ENCODE measurements at places on chromosomes 6 and 20. TPM values are rescaled to one million over a fixed set of nuclear protein-coding genes. Genes with fewer than 3 reads are reported as not detected.

- H3K27me3 ChIP-seq: no peaks in the 10 kb centered on the region
- H3K27ac ChIP-seq: no peak overlapping the region
- H3K4me1 ChIP-seq: no peaks in the 10 kb centered on the region
- H3K4me3 ChIP-seq: no peak overlapping the region
Observed at GRCh38 chr20:3864518-3864917, 17.9 kb downstream of the MAVS start.

- peak overlapping the region; percentile 38 for H3K27ac ChIP-seq
- peak overlapping the region; percentile 60 for H3K4me3 ChIP-seq
- peaks cover 62% of the 10 kb centered on the region for H3K4me1 ChIP-seq
- no peaks in the 10 kb centered on the region for H3K36me3 ChIP-seq
- no peaks in the 10 kb centered on the region for H3K27me3 ChIP-seq
- DNase-seq: no peak
Observed at GRCh38 chr20:48823960-48824498, 3.8 kb downstream of the PREX1 start.

Gene ERVFRD-1
- 0.33 TPM for polyA plus RNA-seq

Gene ADGB
- not detected for polyA plus RNA-seq

DNA sequence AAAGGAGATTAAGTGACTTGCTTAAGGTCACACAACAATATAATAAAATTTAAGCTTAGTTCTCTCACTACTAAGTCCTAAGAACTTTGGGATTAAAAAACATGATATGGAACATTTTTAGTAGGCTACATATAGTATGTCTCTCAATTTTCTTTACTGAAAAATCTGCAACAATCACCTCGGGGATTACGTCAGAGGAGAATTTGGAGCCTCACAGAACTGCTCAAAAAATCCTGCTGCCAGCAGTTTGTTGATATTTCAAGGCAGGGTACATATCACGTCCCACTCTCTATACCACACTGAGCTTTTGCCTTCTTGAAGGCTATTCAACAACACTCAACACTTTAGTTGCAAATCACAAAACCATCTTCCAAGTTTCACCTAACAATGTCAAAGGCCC is 561.6 kb upstream of the BTBD3 start:
- H3K27me3 ChIP-seq: no peaks in the 10 kb centered on the region
- no peaks in the 10 kb centered on the region for H3K36me3 ChIP-seq
- H3K4me3 ChIP-seq: no peak overlapping the region
- no peak overlapping the region for H3K27ac ChIP-seq
- DNase-seq: no peak

DNA sequence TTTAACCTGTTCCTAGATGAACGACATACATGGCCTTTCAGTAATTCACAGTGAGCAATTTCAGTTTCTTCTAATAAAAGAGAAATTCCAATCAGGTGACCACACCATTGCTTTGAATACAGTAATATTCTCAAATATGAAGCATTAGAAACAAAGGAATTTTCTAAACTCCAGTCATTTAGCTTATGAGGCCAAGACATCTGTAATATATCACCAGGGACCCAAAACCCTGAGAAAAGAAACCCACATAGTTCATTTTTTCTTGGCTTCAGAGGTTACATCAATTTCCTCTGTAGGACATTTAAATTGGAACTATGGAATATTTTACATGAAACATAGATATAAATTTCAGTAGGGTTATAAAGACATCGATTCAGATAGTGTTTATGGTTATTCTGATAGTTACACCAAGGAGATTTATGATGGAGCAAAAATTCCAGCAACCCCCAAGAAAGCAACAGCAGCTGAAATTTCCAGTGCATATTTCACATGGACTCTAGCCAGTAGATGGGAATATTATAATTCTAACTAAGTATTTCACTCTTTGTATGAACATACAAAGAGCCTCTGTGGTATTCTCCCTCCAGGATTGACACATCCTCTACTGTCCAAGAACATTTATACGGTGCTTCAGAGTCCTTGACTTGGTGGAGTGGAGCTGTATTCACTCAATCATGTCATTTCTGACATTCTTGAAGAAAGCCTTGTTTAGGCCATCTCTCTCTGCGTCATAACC is 82.9 kb downstream of the ADGRG6 start:
- no peak overlapping the region for H3K27ac ChIP-seq
- no peaks in the 10 kb centered on the region for H3K4me1 ChIP-seq
- no peak overlapping the region for H3K4me3 ChIP-seq
- no peaks in the 10 kb centered on the region for H3K27me3 ChIP-seq

Gene CCR6
- 0.93 TPM for polyA plus RNA-seq

DNA sequence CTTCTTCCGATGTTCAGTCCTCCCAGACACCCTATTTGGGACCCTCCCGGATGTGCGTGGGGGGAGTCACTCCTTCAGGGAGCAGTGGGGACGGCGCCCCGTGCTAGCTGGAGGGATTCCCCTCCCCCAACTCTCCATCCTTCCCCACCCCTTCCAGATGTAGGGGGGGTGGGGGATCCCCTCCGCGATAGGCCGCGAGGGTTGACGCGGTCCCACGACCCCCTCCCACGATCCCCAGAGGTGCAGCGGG is 548 bp downstream of the GNL1 start:
- H3K36me3 ChIP-seq: no peaks in the 10 kb centered on the region
- H3K27me3 ChIP-seq: no peaks in the 10 kb centered on the region
- peak overlapping the region; percentile 97 for H3K27ac ChIP-seq
- peaks cover 8% of the 10 kb centered on the region for H3K4me1 ChIP-seq
- H3K4me3 ChIP-seq: peak overlapping the region; percentile 97

Gene SYNDIG1
- not detected for polyA plus RNA-seq

Gene AGPAT4
- polyA plus RNA-seq: 1.1 TPM

GRCh38 chr6:160051390-160051789 is 70.2 kb upstream of the SLC22A1 start:
- H3K27me3 ChIP-seq: no peaks in the 10 kb centered on the region
- DNase-seq: no peak
- no peak overlapping the region for H3K27ac ChIP-seq
- H3K36me3 ChIP-seq: peaks cover 16% of the 10 kb centered on the region

DNA sequence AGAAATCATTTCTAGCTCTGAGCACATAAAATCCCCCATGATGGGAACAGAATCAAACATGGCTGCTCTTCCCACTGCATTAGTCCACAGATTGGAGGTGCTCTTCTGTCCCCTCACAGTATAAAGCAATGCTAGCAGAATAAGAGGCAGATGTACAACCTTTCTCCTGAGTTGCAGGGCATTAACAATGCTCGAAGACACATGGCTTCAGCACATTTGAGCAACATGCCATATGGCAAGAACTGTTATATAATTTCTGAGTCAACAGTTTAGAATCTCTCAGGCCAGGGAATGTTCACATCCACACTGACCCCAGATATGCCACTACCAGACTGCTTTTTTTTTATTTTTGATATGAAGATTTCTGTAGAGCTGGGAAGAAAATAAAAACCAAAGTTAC is 119.6 kb downstream of the KIF13A start:
- H3K27ac ChIP-seq: no peak overlapping the region
- DNase-seq: no peak
- H3K27me3 ChIP-seq: no peaks in the 10 kb centered on the region

- H3K27me3 ChIP-seq: no peaks in the 10 kb centered on the region
- DNase-seq: no peak
- H3K4me3 ChIP-seq: no peak overlapping the region
- H3K36me3 ChIP-seq: no peaks in the 10 kb centered on the region
- H3K4me1 ChIP-seq: no peaks in the 10 kb centered on the region
Observed at GRCh38 chr6:44504301-44504791, 116.8 kb downstream of the CDC5L start.

Gene GPR6
- polyA plus RNA-seq: not detected

- no peaks in the 10 kb centered on the region for H3K36me3 ChIP-seq
- peak overlapping the region; percentile 76 for H3K27ac ChIP-seq
- peak overlapping the region; percentile 82 for H3K4me3 ChIP-seq
- H3K27me3 ChIP-seq: no peaks in the 10 kb centered on the region
- DNase-seq: peak; percentile 83
- peaks cover 30% of the 10 kb centered on the region for H3K4me1 ChIP-seq
Observed at GRCh38 chr6:26183581-26184366, 96.5 kb downstream of the HFE start.

Gene CAPN11
- polyA plus RNA-seq: not detected

Gene EDEM2
- polyA plus RNA-seq: 27.3 TPM

GRCh38 chr6:119317007-119317406 is 32.6 kb downstream of the MAN1A1 start:
- H3K4me3 ChIP-seq: no peak overlapping the region
- no peaks in the 10 kb centered on the region for H3K27me3 ChIP-seq
- H3K4me1 ChIP-seq: peaks cover 28% of the 10 kb centered on the region
- no peak overlapping the region for H3K27ac ChIP-seq
- no peak for DNase-seq
- no peaks in the 10 kb centered on the region for H3K36me3 ChIP-seq

DNA sequence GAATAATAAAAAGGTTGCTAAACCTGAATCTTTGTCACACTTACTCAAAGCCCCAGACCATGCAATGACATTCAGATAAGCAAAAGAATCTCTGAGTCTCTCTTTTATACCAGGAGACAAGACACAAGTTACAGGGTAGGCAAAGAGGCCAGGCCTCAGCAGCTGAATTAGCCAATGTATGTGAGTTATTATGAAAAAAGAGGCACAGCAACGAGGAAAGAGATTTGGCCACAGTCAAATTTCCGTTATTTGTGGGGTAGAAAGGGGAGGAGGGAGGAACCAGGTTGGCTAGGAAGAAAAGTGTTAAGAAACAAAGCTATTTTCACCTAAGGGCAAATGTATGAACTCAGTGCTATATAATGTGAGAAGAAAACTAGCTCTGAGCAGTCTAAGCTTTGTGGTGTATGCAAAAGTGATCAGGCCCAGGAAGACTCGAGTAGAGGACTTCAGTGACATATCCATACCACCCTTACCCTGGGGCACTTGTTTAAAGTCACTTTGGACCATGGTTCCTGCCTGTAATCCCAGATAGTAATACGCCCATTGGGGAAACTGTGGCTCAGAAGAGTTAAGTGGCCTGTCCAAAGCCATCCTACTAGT is 19.1 kb downstream of the IPCEF1 start:
- no peak overlapping the region for H3K4me3 ChIP-seq
- DNase-seq: no peak
- H3K27ac ChIP-seq: no peak overlapping the region
- H3K36me3 ChIP-seq: no peaks in the 10 kb centered on the region
- no peaks in the 10 kb centered on the region for H3K27me3 ChIP-seq

Gene DEFB125
- not detected for polyA plus RNA-seq

Gene CD83
- 2.0 TPM for polyA plus RNA-seq

Gene GABRR1
- polyA plus RNA-seq: not detected

Gene C20orf202
- polyA plus RNA-seq: not detected

DNA sequence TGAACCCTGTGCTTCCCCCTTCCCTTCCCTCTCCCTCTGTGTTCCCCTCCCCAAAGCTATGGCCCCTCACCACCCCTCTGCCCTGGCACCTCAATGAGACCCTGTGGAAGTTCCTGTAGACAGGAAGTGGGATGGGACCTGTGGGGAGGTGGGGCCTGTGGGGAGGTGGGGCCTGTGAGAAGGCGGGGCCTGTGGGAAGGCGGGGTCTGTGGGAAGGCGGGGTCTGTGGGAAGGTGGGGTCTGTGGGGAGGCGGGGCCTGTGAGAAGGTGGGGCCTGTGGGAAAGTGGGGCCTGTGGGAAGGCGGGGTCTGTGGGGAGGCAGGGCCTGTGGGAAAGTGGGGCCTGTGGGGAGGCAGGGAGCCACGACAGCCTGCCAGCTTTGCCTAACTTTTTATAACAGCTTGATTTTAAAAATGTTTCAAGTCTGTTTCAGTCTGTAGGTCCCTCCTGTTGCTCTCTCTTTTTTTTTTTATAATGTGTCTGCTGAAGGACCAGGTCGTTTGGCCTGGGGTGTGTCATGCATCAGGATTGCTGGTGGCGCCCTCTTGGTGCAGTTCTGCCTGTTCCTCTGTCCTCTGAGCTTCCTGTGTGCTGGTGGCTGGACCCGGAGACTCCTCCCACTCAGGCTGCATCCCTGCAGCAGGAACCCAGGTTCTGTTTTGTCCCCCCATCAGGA is 70.5 kb upstream of the SLCO4A1 start:
- H3K27ac ChIP-seq: no peak overlapping the region
- no peak for DNase-seq
- H3K4me1 ChIP-seq: no peaks in the 10 kb centered on the region
- H3K4me3 ChIP-seq: no peak overlapping the region
- H3K27me3 ChIP-seq: no peaks in the 10 kb centered on the region
- H3K36me3 ChIP-seq: no peaks in the 10 kb centered on the region

Measured in naive thymus-derived CD4-positive, alpha-beta T cell (primary cell).